ENCODE measurements at places on chromosomes 2 and 18.

DNA sequence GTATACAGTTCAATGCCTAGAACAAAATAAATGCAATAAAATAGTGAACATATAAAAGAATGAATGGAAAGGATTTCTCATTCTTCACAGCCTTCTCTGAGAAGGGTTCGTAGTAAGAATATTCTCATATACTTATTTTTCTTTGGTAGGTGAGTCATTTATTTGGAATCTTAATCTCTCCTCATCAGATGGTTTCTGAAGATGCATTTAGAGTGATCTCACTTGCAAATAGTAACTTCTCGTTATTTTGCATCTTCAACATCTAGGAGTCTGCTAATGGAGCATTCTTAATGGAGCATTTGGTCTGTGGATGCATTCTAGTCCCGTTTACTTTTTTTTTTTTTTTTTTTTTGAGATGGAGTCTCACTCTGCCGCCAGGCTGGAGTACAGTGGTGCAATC lies 3.9 kb downstream of the UBXN4 start:
- DNase-seq = no peak

DNA sequence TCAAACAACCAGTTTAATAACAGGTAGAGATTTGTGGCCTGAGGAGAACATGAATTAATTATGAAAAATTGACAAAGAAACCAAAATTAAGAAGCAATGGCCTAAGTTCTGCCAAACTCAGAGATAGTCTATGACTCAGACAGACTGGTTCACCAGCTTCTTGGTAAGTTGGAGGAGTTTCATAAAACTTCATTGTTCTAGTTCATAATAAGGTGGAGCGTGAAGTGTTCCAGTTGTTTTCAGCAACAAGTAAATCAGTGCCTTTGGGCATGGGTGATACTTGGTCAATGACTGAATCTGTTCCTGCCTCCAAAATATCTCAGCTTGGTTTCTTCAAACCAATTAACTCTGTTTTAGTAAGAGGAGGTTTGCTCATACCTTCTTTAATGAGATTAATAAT lies 40.0 kb downstream of the SLC40A1 start:
- DNase-seq = no peak

DNA sequence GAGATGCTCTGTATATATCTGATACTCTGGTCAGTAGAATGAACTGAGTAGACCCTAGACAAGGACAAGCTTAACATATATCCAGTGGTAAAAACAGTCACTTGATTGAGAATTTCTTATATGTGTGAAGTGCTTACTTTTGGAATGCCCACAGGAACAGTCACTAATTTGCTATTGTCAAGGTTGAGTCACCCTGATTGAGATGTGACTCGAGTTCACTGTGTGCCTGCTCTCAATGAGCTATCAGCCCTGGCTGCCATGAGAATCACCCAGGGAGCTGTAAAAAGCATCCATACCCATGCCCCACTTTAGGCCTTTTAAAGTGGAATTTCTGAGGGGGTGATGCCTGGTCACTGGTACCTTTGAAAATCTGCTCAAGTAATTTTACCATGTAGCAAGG lies 283.7 kb downstream of the SUCLG1 start:
- no peak for DNase-seq

GRCh38 chr2:105237045-105237765 lies 4.3 kb upstream of the GPR45 start:
- no peak for DNase-seq

GRCh38 chr2:8081130-8081529 lies 600.7 kb upstream of the ID2 start:
- DNase-seq = no peak

DNA sequence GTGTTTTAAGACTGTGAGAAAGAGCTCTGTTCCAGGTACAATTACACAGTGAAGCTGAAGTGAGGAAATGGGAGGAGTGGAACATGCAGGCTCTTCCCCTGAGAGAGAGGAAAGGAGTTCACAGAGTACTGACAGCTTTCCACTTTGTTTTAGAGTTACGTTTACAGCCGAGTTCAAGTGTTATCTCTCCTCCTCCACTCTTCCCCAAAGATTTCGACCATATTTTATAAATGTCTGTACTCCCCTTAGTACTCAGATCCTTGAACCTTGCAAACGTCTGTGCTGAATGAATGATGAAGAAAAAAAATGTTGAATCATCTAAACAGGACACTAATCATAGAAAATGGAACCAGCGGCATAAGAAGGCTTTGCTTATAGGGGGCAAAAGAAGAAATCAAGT lies 121.6 kb downstream of the THADA start:
- DNase-seq = no peak

DNA sequence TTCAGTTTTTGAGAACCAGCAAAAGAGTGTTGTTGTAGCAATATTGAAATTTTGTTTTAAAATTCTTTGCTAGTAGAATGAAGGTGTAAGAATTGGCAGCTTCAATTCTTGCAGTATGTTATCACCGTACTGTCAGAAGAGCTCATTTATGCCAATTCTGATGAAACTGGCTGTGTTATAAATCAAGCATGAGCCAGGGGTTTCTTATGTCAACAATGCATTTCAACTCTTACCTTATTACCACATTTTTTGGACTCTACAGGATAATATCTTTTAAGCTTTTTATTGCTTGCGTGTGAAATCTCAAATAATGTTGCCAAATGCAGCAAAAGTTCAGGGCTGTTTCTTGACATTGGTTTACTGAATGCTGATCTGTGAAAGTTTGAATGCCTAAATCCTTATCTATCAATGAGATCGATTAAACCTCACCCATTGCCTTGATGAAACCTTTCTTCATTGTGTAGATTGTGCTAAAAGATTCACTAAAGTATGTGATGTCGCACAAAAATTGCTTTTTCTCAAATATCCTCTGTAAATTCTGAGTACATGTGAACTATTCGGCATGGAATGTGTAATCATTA lies 1389.3 kb upstream of the ZEB2 start:
- no peak for DNase-seq

DNA sequence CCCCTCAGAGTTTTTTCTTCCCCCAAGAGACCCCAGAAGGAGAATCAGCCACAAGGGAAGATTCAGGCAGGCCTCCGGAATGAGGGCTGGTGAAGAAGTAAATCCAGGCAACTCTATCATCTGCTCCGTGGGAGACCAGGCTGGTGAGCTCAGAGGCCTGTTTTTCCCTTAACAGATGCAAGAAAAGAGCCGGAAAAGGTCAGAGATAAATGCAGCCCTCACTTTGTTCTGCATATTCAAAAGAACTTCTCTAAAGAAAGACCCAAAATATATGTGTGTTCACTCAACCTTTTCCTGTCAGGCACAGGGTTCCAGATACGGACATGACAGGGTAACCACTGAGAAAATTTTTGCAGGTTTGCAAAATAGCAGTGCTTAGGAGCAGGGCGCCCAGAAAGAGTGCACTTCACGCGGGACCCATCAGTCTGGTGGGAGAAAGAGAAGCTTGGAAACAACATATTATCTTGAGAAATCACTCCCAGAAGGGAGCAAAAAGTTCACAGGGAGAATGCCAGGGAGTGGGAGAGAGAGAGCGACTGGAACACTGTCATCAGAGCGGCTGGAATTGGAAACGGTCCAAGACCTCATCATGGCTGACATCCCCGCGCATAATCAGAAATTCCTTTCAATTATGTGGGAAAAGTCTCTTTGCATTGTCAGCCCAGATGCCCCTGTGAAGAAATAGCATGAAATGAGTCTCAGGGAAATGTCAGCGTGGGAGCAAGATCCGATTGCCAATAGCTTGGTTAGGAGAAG lies 244.8 kb upstream of the SLC14A2 start:
- no peak for DNase-seq

GRCh38 chr2:196590286-196590685 lies 49.2 kb upstream of the CCDC150 start:
- DNase-seq = no peak

GRCh38 chr2:181178130-181178529 lies 197.7 kb downstream of the UBE2E3 start:
- DNase-seq = no peak

DNA sequence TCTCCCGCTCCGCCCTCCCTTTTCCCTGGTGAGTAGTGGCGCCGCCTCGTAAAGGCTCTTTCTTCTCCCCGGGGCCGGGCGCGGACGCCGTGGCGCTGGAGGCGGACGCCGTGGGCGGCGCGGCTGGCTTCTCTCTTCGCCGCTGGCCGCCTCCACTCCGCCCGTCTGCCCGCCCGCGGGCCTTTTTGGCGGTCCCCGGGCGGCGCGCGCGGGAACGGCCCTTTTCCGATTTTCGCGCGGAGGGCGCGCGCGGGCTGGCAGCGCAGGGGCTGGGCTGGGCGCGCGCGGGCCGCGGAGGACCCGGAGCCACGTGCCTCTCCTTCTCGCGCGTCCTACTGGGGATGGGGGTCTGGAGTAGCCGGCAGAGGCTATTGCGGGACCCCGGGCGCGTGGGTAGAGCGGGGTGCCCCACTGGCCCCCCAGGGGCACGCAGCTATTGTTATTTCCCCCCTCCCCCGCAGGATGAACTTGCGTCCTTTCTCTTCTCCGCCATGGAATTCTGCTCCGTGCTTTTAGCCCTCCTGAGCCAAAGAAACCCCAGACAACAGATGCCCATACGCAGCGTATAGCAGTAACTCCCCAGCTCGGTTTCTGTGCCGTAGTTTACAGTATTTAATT lies 472 bp downstream of the SLC20A1 start:
- DNase-seq = peak; percentile 25

DNA sequence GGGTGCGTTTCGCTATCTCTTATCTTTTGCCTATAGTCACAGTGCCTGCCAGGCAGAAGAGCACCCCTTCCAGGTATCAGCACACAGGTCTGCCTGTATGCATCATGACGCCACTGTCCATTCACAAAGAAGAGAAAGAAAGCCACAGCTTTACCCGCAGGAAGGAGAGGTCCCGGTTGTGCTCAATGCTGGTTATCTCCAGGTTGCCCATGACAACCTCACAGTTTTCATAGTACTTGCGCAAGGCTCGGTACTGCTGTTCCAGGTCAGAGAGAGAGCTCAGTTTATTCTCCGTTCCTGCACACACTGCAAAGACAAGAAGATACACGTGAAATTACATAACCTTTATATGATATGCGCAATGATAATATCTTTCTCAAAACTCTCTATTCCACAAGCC lies 414.0 kb downstream of the ERBB4 start:
- DNase-seq = no peak

DNA sequence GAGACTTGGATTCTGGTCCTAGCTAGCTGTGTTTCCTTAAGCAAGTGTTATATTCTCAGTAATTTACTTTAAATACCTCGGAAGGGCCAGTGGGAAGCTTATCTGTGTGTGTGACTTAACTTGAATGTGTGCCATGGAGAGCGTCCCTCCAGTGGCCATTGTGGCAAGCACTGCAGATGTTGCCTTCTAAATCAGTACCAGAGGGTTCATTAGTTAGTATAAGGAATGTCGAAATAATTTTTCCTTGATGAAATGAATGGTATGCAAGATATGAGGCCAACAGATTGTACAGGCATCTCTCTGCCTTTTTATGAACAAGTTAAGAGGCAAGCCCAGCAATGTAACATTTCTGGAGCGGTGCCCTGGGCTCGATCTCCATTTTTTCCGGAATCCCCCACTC lies 52.0 kb downstream of the FBXO36 start:
- DNase-seq = no peak

DNA sequence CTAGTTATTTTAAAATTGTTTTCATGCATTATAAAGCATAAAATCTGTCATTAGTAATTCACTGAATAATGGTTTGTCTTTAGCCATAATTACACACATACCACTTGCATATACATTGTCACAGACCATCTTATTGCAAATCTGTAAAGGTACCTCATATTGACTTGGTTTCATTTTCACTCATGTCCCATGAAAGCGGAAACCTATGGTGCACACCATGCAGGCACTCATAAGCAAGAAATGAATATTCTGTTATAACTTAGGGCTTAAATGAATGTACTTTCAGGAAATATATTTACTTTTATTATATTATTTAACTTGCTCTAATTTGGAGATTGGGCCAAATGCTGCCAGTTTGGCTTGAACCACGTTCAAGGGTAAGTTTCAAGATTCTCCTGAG lies 29.2 kb upstream of the STK17B start:
- DNase-seq = no peak

GRCh38 chr2:200396781-200397242 lies 90.3 kb downstream of the SPATS2L start:
- no peak for DNase-seq

- DNase-seq = no peak
These were observed 42.5 kb upstream of the ATP8B1 start for GRCh38 chr18:57845605-57846074.

- DNase-seq = no peak
These were observed 158.8 kb downstream of the DYM start for GRCh38 chr18:49301608-49302007.

GRCh38 chr18:42025491-42025890 lies 70.5 kb downstream of the PIK3C3 start:
- no peak for DNase-seq

- no peak for DNase-seq
These were observed 369 bp downstream of the SMCHD1 start for GRCh38 chr18:2655954-2656236.

DNA sequence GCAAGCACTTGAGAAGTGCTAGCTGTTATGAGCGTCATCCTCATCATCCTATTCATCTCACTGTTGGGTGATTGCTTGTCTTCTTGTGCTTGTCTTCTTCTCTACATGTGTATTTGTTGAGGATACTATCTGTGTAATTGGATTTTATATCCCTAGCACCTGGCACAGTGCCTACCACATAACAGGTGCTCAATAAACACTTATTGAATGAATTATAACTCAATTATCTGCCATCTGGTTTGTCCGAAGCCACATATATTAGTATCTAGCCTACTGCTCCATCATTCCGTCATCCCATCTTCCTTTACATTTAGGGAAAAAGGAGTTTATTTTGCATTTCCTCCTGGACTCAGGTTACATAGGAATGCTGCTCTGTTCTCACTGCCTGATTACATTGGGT lies 330.4 kb upstream of the ETAA1 start:
- DNase-seq = no peak

GRCh38 chr2:46388881-46389280 lies 90.5 kb upstream of the TMEM247 start:
- no peak for DNase-seq

- no peak for DNase-seq
These were observed 142.0 kb downstream of the MBD5 start for GRCh38 chr2:148162871-148163270.

- no peak for DNase-seq
These were observed 474.6 kb downstream of the PLCL1 start for GRCh38 chr2:198279026-198279425.

DNA sequence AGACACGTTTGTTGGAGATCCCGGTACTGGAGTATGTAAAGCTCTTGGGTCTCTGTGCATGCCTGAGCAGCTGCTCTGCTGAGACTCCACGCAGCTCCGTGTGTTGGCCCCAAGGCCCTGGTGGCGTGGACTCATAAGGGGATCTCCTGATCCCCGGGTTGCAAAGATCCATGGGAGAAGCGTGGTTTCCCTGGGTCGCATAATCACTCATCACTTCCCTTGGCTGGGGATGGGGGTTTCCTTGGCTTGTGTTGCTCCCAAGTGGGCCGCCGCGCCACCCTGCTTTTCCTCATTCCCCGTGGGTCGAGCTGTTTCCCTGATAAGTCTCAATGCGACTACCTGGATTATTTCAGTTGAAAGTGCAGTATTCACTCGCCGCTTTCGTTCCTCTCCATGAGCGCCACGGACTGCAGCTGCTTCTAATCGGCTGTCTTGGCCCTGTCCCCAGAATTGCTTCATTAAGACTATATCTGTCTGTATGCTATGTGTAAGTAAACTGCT lies 76.0 kb downstream of the EPC2 start:
- DNase-seq = no peak

- no peak for DNase-seq
These were observed 31.6 kb upstream of the SLC35F6 start for GRCh38 chr2:26732446-26732845.

Measured in CD4-positive, alpha-beta T cell treated with Interleukin-15 for 1 hour (primary cell).